ENCODE measurements at places on chromosomes 11 and 22. TPM values are rescaled to one million over a fixed set of nuclear protein-coding genes. Genes with fewer than 3 reads are reported as not detected.

DNA sequence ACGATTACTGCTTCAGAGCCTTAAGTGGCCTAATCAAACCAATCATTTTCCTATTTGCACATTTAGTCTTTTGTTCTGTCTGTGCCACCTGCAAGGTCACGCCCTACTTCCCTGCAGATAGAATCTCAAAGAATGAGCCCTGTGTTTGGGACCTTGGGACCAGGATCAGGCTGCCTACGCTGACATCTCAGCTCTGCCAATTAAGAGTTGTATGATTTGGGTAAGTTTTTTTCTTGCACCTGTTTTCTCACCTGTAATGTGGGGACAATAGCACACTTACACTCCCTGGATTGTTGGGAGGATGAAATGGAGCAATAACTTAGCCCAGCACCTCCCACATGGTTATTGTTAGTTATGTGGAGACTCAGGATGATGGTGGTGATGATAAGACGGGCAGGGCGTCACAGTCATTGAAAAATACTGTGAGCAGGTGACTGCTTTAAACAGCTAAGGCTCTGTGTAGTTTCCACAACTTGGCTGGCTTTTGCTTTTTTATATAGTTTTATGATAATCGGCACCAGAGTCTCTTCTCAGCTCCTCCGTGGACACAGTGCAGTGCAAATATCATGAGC, 155.0 kb downstream of the ADAMTS15 start:
- DNase-seq: no peak

DNA sequence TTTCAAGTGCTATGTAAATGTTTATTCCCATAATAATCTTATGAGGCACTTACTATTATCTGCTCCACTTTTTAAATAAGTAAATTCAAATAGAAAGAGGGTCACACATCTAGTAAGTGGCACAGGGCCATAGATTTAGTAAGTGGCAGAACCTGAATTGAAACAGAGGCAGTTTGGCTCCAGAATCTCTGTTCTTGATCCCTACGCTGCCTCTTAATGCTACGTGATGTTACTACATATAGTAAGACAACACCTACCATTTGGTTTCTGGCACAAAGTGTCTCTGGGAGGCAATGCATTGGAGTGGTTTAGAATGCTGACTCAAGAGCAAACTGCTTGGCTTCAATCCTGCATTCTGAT, 1018.3 kb downstream of the DLG2 start:
- DNase-seq: no peak

OR8D4 gene
- not detected for total RNA-seq

FGF3 gene
- not detected for total RNA-seq

- DNase-seq: no peak
These were observed 19.0 kb upstream of the LMO1 start for GRCh38 chr11:8282631-8283030.

DNA sequence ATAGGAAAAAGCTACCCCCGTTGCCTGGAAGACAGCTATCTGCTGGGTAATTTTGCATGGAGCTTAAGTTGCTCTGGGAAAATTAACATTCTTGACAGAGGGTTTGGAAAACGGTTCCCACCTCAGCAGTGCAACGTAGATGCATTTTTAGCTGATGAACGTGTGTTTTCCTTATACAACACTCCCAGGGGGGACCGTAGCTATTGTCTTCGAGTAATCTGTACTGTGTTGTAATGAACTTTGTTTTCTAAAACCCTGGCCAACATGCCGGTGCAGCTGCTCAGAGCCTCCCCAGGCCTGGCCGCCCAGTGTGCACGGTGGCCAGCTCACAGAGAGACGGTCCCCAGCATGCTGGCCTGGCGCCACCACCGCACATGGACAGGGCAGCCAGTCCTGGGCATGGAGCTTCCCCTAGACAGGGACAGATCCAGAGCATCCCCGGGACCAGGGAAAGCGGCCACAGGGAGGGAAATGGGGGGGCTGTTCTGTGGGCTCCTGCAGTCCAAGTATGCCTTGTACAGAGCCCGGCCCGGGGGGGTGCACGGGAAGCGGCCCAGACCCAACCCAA, 2.2 kb downstream of the TNNT3 start:
- DNase-seq: peak; percentile 71

- peak; percentile 66 for DNase-seq
These were observed 65.6 kb downstream of the CCDC81 start for GRCh38 chr11:86440305-86440716.

TESMIN gene
- 0.32 TPM for total RNA-seq

GRCh38 chr11:106917973-106918372, 100.3 kb downstream of the GUCY1A2 start:
- no peak for DNase-seq

- peak; percentile 65 for DNase-seq
These were observed 8.3 kb upstream of the SLC39A13 start for GRCh38 chr11:47399860-47400767.

ARFIP2 gene
- 15.2 TPM for total RNA-seq

TUBA8 gene
- total RNA-seq: 298 TPM

- peak; percentile 55 for DNase-seq
These were observed 4.0 kb downstream of the LRP4 start for GRCh38 chr11:46914363-46914762.

RAB3IL1 gene
- total RNA-seq: 11.1 TPM

- DNase-seq: no peak
These were observed 5.8 kb downstream of the THRSP start for GRCh38 chr11:78069465-78069864.

- DNase-seq: peak; percentile 93
These were observed 3.7 kb downstream of the RPS19BP1 start for GRCh38 chr22:39528681-39529486.

MN1 gene
- 5.3 TPM for total RNA-seq

FOLR1 gene
- 0.50 TPM for total RNA-seq

DNA sequence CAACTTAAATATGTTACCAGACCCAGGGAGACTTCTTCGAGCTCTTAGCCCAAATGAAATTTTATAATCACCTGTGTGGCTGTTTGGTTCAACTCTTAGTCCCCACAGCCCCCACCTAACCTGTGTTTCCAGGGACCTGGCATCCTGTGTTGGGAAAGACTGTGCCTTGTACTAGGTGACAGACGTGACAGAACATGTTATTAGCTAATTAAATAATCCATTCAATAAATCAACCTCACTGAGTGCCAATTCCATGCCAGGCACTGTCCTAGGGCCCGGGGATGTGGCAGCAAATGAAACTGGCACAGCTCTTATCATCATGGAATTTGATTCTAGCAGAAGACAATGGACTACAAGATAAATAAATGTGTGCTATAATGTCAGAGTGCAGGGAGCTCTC, 431.9 kb downstream of the MIAT start:
- no peak for DNase-seq

DNA sequence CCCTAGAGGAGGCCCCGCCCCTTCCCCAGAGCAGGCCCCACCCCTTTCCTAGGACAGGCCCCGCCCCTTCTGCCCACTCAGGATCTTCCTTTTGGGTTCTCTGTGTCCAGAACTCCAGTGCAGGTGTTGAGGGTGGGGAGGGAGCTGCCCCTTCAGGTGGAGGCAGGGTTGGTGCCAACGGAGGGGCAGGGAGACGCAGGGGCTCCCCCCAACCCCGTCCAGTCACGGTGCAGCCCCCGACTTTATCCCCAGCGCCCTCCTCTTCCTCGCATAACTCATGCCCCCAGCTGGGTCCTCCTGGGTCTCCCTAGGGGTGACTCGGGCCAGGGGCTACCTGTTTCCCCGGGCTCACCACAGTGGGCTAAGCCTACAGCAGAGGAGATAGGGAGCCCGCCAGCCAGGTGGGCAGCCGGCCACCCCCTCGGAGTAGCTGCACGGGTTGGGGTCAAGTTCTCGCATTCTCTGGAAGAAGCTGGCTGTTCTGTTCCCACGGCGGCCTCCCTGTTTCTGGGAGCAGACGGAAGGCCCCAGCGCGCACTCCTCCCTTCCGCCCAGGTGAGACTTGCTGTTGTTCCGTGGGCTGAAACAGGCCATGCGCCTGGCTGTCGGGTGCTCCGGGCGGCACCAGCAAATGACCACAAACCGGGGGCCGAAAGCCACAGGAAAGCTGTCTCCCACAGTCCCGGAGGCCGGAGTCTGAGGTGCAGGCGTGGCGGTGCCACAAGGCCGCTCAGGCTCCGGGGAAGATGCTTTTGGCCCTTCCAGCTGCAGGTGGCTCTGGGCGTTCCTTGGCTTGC, 38.9 kb downstream of the MUC2 start:
- DNase-seq: peak; percentile 16

TBX10 gene
- 0.37 TPM for total RNA-seq

GRCh38 chr22:47175151-47176025, 412.9 kb downstream of the TBC1D22A start:
- peak; percentile 53 for DNase-seq

- DNase-seq: no peak
These were observed 4.0 kb upstream of the PLAAT5 start for GRCh38 chr11:63494975-63495374.

NAALAD2 gene
- total RNA-seq: 1.8 TPM

RAG1 gene
- total RNA-seq: 1.4 TPM

GRCh38 chr11:66878474-66878873, 21.6 kb downstream of the LRFN4 start:
- peak; percentile 28 for DNase-seq

PRG2 gene
- total RNA-seq: not detected

TRIM51 gene
- total RNA-seq: not detected

F2 gene
- total RNA-seq: not detected

TREH gene
- not detected for total RNA-seq

DNA sequence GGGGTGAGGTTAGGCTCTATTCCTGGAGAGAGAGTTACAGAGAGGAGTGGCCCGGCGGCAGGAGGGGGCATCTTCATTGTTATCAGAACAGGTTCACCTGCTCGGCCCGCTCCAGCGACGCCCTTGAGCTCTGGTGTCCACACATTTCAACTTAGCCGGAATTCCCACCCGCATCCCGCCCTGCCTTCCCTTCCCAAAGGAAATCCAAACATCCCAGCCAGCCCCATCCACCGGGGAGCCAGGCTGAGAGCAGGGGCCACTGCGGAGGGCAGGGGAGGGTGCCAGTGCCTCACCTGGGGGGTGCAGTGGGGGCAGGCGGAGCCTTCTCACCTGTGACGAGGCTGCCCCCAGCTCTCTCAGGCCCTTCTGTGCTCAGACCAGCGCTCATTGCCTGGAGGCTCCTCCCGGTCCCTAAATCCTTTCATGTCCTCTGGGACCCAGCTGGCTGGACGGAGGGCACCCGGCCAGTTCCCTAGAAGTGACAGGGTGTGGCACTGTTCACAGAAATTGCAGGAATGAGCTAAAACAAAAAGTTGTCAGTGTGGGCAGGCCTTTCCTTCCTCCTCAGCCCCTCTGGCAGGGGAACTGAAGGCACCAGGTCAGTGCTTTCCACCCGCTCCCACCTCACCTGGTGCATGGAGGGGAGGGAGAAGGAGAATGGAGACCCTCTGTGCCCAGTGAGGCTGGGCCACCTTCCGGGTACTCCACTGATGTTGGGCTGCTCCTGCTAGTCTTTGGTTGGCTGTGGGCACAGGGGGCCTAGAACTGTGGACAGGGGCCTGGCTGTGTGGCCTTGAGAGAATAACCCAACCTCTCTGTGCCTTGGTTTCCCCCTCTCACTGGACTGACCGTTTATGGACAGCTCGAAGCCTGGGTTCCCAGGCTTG, 2.2 kb upstream of the MRGPRG start:
- no peak for DNase-seq

DNA sequence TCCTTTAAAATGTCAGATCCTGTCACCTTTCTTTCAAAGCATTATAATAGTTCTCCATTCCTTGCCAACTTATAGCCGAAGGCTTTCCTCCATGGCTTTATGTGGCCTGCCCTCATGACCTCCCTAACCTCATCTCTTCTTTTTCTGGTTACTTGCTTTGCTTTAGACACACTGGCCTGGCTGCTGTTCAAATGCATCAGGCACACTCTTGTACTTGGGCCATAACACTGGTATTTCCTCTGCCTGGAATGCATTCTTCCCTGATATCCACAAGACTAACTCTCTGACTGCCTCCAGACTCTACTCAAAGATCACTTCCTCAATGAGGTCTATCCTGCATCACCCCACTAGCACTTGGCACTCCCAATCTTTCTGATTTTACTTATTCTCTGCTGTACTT, 710.3 kb downstream of the KCNA4 start:
- no peak for DNase-seq

ACTN3 gene
- not detected for total RNA-seq

GRCh38 chr22:43726322-43726721, 85.8 kb downstream of the EFCAB6 start:
- no peak for DNase-seq

THY1 gene
- total RNA-seq: 1.5 TPM

- DNase-seq: peak; percentile 61
These were observed 127.0 kb downstream of the MRTFA start for GRCh38 chr22:40509401-40510134.

MMP1 gene
- total RNA-seq: not detected

OR8A1 gene
- not detected for total RNA-seq

CADM1 gene
- total RNA-seq: 38.5 TPM

OR5A2 gene
- total RNA-seq: not detected

CCDC188 gene
- 0.27 TPM for total RNA-seq

DNA sequence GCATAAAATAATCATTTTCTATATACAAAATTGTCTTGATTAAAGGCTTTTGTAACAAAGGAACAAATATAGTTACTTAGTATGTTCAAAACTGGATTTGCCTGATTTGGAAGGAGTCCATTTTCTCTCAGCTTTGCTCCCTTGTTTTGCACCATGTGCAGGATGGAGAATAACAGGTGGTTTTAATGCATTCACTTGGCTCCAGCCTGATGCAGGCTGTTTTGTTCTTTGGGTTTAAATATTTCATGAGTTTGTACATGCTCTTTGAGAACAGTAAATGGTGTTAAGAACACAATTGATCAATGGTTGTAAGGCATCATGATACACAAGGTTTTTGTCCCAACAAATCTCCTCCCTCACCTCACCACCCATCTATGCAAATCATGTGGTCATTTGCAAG, 886.9 kb upstream of the CCDC90B start:
- DNase-seq: no peak

GRCh38 chr11:119091966-119092879, 7.5 kb downstream of the HMBS start:
- no peak for DNase-seq

DNA sequence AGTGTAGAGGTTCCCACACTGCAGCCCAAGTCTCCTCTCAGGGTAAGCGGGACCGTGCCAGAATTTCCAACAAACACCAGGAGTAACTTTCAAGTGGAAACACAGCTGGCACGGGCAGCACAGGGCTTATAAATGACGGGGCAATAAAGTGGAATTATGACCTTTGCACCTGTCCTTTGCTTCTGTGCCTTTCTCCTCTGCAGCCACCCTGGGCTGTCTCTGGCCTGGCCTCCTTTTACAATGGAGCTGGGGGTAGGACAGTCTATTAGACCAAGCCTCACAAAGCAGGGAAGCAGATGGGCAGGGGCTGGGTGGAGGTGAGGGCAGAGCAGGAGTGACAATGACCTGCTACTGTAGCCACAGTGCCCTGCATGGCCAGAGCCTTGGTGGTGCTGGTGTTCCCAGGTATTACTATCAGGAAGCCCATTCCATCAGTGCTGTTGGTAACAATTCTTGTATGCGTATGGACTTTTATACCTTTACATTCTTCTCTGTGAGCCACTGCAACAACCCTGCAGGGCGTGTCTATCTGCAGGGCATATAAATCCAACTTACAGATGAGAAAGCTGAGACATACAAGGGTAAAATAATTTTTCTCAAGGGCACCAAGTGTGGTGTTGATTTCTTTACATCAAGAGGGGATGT, 387.8 kb downstream of the CTTN start:
- no peak for DNase-seq

Data from left ventricle myocardium superior (tissue), 1 donor.